ENCODE measurements at places on chromosomes 16 and 17.

GRCh38 chr17:59829217-59830006 lies 63.3 kb downstream of the TUBD1 start:
- peak; percentile 91 for DNase-seq

DNA sequence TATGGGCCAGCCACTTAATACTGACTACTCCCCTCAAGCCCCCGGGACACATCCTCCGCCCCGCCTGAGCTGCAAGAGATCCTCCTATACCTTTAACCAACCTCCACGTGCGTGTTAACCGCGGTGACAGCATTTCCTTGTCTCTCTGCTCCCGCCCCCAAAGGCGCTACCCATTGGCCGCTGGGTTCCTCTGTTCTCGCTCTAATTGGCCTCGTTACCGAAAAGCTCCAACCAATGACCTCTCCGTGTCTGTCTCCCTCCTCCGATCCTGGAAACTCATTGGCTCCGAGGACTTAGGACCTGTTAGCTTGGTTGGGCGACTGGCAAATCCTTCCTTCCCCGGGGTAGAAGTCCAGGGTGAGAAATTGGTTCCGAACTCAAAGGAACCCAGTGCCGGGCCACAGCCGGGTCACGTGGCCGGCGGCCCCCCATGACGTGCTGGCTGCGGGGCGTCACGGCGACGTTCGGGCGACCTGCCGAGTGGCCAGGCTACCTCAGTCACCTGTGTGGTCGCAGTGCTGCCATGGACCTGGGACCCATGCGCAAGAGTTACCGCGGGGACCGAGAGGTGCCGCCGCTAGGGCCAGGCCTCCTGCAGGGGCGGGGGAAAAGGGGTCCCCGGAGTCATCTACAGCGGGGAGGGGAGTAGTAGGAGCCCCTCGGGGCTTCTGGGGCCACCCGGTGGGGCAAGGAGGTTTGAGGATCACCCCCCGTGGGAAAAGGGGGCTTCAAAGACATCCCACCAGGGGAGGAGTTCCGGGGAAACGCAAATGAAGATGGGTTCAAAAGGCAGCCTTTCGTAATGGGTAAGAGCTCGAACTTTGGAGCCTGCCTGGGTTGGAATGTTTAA lies at the start of gene PNPO:
Gene PNPO, plus strand, starts transcription at position 326 of the 850 bp plus-strand sequence. Its CDS starts 105 bp downstream, at position 431.
- DNase-seq = peak; percentile 97

- DNase-seq = no peak
Observed at GRCh38 chr17:14409292-14409691, 108.4 kb downstream of the HS3ST3B1 start.

DNA sequence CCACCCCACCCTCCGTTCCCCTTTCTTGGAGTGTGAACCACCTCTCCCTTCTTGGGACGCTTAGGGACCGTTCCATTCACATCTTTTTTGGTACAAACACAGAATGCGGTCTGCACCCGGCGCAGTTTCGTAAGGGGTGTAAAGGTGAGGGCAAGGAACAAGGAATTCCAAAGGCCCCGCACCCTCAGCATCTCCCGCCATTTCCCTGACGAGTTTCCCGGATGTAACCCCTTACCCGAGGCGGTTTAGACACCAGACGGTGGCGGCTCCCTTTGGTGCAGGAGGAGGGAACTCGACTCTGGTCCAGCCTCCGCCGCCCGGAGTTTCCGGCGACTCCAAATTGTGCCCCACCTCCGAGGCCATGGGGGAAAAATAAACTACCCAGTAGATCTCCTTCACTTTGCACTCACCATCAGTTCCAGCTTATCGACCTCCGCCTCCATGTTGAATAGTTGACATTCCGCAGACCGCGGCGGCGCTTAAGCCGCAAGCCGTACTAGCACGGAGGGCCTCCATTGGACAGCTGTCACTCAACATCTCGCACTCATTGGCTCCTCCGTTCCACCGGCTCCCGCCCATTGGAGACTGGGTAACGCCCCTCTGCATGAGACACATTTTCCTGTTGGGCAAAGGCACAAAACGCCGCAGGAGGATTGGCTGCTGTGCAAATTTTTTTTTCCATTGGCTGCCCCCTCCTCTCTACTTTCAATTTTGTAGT lies at the start of gene SKA2:
Gene SKA2, minus strand, starts transcription at position 466 of the 718 bp plus-strand sequence. Its CDS starts 23 bp downstream, at position 443.
- DNase-seq = no peak

GRCh38 chr17:75238684-75239191 lies 22.7 kb downstream of the GGA3 start:
- peak; percentile 70 for DNase-seq

DNA sequence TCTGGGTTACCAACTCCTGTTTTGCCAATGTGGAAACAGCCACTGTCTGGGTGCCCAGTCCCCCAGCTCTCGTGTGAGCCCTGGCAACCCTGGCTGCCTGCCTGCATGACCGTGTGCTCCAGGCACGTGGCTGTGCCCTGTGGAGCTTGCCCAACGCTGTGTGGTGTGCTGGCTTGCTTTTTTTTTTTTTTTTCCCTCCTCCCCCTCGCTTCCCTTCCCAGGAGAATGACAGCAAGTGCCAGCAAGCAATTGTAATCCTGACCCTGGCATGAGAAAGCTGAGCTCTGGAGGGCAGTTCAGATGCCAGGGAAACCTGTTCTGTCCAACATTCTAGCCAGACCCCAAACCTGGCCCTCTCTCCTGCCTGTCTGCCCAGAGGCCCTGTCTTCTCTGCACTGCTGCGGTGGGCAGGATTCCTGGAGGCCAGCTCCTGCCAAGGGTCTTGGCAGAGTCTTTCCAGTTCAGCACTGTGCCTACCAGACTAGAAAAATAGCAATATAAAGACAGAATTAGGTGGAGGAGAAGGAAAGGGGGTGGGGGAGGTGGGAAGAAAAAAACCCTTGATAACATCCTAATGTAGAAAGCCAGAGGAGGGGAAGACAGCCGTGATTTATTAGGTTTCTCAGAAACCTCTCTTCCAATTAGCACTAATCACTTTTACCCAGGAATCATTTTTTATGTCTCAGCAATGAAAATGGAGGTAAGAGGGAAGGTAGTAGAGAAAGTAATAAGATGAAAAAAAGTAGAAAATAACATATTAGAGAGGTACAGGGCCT lies 9.0 kb downstream of the HLF start:
- DNase-seq = no peak

GRCh38 chr17:43640491-43641252 lies 21.1 kb downstream of the MEOX1 start:
- DNase-seq = no peak

GRCh38 chr16:30561089-30561816 lies 3.1 kb upstream of the ZNF764 start:
- DNase-seq = peak; percentile 36
